ENCODE measurements at places on chromosomes 2 and 18. TPM values are rescaled to one million over a fixed set of nuclear protein-coding genes. Genes with fewer than 3 reads are reported as not detected.
A peak's percentile ranks its signal among the peaks of the same experiment; 100 is the strongest.

GRCh38 chr2:16152071-16152927 lies 211.9 kb downstream of the MYCN start:
- no peak for ATAC-seq

- no peak for ATAC-seq
Measured at GRCh38 chr2:130358420-130359350, 2.8 kb downstream of the PTPN18 start.

DNA sequence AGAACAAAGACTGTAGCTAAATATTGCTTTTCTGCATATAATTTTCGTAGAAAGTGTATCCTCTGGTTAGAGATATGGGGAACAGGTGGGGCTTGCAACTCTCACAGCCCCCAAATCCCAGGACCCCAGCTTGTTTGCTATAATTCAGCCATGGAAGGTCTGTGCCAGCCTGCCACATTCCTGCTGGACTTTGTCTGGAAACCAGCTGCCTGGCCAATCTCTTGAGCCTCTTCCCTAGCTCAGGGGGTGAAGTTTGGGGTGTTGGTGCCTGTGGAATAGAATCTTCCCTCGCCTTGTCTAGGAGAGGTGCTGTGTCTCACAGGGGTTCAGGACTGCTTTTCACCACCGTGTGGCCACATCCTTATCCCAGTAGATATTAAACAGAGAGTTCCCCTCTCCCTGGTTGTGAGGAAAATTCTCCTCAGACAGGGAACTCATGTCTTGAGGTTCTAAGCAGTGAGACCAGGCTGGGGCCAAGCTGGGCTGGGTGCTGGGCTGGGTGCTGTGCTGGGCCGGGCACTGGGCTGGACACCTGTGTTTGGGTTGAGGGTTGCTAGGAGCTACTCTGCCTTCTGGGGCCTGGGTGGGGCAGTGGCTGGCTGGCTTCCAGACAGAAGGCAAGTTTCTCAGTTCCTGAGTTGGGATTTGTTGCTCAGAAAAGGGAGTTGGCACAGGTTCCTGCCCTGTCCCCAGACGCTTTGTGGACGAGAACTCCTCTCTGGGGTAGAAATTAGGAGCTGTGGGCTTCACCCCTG lies 12.3 kb downstream of the TOGARAM2 start:
- ATAC-seq, result peak; percentile 58

- ATAC-seq, result no peak
Measured at GRCh38 chr2:119719261-119719627, 40.2 kb downstream of the TMEM177 start.

- ATAC-seq, result no peak
Measured at GRCh38 chr2:100921685-100922161, 80.4 kb upstream of the RPL31 start.

The PSD4 gene
- 38.6 TPM for total RNA-seq
